Heart left ventricle (tissue), 16 donors: ENCODE measurements at places on chromosomes 2 and 18. TPM values are rescaled to one million over a fixed set of nuclear protein-coding genes. Genes with fewer than 3 reads are reported as not detected.

DNA sequence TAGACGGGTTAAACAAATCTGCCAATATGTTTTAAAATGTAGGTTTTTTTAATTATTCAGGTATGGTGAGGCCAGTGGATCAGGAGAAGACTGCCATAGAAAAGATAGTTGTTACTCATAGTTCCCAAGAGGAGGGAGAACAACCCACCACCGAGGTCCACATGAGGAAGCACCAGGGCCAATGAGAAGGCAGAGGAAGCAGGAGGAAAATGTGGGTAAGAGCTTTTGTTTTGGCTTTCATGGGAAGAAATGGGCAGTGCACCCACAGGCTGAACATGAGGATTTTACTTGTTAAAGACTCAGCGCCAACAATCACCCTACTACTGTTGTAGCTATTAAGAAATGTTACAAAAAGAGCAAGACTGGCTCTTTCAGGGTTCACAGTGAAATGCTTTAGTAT lies 191.8 kb upstream of the HNMT start:
- DNase-seq, result no peak

The RAX gene
- total RNA-seq, result not detected

DNA sequence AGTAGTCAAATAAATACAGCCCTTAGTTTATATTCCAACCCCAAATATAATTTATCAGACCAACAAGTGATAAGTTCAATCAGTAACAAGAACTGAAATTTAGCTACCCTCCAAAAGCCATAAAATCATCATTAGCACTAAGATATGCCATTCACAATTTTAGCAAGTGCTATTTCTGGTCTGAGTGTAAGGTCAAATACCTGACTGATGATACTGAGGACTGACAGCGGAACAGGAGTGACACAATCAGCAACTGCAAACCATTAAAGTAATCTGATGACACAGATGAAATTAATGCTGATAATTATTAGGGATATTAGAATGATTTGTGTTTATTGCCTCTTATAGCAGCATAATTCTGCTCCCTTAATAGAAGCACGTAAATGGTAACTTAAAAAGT lies 152.7 kb upstream of the SPHKAP start:
- DNase-seq, result no peak

DNA sequence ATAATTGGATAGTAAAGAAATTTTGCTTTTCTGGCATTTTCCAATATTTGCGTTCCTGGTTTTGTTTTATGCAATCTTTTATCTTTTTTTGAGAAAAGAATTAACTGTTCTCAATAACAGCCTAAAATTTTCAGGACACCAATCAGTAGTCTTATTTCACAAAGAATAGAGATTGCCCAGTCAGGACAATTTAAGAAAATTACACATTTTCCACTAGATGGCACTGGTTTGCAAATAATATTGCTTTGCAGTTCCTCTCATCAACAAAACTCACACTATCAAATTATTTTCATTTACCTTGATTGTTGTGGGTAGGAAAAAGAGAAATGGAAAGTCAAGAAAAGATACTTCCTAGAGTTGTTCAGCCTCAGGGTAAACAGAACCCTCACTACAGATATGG lies 2.4 kb upstream of the RBM45 start:
- no peak for DNase-seq

DNA sequence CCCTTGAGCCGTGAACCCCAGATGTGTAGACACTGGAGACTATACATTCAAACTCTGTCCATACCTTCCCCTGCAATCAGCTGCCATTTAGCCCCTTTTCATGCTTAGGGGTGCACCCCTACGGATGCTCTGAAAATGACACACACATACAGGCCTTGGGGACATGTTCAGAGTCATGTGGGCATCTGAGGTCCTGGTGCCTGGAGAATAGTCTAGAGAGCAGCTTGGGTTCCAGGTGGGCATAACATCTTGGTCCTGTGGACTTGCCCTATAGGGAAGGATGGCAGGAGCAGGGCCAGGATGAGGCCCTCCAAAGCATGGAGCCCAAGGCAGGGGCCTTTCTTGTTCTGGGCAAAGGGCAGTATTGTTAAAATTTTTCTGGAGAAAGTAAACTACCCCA lies 9.9 kb upstream of the FHOD3 start:
- no peak for DNase-seq
